ENCODE measurements at places on chromosomes 6 and 20.

DNA sequence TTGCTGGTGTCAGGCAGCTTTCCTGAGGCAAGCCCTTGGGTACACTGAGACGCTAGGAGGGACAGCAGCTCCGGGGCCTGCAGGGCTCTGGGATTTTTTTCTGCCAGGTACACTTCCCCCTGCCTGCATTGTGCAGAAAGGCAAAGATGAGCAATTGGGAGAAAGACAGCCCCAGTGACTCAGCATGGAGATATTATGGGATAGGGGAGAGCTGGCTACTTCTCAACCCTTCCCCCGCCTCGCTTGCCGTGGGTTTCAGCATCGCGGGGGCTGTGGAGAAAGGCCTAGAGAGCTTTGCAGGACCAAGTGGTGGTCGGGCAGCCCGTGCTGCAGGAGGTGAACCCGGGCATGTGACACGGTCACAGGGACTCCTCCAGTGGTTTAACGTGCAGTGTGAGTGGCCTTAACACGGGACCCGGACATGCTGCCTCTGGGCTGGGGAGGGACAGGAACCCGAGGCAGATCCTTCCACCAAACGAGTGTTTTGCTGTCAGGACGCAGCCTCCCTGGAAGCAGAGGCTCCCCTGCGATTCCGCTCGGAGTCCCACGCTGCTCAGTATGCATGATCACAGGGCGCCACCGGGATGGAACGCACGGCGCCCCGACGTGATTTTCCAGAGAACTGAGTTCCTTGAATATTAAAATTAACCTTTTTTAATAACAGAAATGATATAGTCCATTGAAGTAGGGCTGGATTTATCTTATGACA lies 139.9 kb downstream of the CDH4 start:
- no peak for DNase-seq

DNA sequence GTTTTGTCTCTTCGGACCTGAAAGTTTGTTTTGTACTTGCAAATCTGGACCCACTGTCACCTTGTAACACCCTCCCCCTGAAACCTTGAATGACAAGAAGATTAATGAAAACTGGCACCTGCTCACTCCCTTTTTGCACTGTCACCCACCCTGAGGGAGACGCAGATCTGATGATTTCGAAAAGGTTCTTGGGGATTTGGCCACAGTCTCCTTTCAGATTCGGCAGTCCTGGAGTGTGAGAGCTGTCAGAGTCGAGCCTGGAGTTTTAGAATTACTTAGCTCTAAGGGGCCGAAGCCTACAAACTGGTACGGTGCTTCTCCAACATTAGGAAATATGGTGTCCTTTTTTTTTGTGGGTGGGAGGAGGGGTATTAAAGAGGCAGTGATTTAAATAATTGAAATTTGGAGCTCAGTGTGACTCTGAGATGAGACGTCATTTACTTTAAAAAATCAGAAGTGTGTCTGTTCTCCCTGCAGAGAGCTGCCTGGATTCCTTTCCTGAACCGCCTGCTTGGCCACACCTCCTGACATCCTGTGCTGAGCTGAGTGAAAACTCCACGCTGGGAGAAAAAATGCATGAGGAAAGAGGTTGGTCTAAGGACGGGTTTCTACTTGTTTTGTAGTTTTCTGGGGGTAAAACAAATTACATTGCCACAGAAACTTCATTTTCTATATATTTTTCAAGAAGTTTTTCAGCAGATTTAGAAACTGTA lies 447.0 kb upstream of the CDH4 start:
- no peak for DNase-seq

GRCh38 chr6:63714091-63714490 lies 78.5 kb downstream of the PHF3 start:
- DNase-seq, result no peak

GRCh38 chr6:129206821-129207220 lies 323.9 kb downstream of the LAMA2 start:
- no peak for DNase-seq

- DNase-seq, result no peak
These were observed 13.6 kb upstream of the ABRACL start for GRCh38 chr6:139014945-139015344.

DNA sequence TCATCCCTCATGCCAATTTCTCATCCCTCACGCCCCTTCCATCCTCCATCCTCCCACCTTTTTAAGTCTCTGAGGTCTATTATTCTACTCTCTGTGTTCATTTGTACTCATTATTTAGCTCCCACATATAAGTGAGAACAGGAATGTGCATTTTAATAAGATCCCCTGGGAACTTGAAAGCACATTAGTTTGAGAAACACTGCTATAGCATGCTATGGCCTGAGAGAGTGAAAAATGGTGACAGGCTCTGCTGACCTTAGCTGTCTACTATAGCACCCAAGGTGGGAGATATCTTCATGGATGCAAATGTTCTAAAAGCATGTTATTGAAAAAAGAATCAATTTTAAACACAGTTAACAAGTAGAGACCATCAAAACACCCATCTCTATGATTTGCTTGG lies 712.0 kb downstream of the TFAP2A start:
- no peak for DNase-seq

- no peak for DNase-seq
These were observed 43.0 kb downstream of the CBFA2T2 start for GRCh38 chr20:33532753-33533459.

GRCh38 chr6:33861722-33862121 lies 57.9 kb upstream of the MLN start:
- DNase-seq, result no peak

DNA sequence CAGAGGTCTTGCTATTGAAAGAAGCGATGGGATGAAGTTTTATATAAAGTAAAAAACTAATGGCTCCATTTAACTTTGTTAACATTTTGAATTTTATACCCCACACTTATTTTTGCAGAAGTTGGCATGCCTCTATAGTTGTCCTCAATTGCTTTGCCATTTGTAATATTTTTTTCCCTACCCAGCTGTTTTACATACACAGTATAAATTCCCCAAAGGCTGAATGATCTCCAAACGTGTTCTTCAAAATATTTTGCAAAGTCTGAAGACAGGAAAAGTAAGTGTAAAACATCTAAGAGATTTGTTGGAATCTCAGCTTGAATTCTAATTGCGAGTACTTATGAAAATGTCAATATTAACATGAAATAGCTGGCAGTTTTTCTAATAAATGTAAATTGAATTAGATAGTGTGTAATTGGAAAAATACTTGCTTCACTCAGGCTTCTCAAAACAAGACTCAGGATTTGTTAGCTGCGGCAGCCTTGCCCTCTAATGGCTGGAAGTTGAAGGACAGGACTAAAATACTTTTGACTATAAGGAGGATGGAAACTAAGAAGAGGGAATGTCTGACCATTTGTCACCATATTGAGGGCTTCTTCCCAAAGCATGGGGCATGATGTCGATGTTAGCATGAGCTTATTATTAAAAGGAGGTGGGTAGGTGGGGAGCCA lies 226.8 kb downstream of the UST start:
- no peak for DNase-seq
